ENCODE measurements at places on chromosomes 3 and 15.
A peak's percentile ranks its signal among the peaks of the same experiment; 100 is the strongest.

GRCh38 chr3:196987022-196987421 is 18.4 kb upstream of the PIGZ start:
- DNase-seq = no peak

GRCh38 chr15:68380456-68380855 is 51.5 kb downstream of the ITGA11 start:
- no peak for DNase-seq

DNA sequence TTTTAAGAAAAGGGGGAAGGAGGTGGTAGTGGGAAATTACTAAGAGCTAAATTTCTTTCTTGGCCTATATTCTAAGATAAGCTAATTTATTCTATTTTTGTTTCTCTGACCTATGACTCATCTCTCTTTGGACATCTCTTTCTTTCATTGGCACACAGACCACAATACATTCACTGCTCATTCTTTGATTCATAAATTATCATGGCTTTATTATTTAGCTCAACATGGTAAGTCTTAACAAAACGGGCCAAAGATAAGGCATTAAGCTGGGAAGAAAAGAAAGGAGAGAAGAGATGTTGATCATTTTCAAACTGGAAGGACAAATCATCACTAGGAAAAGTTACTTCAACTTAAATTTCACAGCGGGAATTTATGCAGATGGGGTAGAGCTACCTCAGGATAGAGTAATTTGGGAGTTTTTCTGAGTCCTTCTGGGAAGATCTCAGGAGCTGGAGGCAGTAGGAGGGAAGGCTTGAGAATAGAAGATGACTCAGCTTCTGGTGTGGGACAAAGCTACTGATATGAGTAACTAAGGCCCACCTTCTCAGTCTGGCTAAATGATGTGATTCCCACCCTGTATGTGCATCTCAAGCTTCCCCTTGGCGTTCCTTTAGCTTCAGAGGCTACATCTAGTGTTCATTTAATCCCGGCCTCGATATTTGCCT is 7.5 kb upstream of the ALCAM start:
- peak; percentile 13 for DNase-seq

DNA sequence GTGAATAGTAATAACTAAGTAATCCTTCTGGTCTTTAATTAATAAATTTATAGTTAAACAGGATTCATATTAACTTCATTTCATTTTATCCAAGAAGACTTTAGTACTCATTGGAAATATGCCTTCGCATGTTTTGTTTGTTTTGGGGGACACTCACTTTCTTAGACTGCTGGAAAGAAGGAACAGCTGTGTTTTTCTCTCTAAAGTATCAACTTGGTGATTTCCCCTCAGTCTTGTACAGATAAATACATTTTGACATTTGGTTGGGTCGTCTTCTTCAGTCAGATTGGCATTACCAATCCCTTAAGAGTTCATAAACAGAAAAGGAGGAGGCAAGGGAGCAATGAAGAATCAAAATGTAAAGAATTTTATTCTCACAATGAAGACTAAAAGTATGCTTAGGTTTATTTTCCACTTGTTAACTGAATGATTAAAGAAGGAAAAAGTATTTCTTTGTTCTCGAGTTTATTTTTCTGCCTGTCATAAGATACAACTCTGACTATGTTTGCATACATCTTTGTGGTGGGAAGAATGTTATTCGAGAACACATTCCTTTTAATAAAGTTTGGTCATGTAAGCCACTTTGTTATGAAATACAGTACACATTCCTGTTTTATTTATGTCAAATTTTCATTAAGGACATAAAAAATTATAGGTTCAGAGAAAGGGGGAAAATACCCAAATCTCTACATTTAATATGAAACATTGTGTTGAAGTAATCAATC is 140.2 kb downstream of the GMNC start:
- no peak for DNase-seq

GRCh38 chr3:58237941-58238681 is 519 bp downstream of the ABHD6 start:
- DNase-seq = peak; percentile 43

- no peak for DNase-seq
Observed at GRCh38 chr3:195003893-195004289, 267.1 kb downstream of the XXYLT1 start.

DNA sequence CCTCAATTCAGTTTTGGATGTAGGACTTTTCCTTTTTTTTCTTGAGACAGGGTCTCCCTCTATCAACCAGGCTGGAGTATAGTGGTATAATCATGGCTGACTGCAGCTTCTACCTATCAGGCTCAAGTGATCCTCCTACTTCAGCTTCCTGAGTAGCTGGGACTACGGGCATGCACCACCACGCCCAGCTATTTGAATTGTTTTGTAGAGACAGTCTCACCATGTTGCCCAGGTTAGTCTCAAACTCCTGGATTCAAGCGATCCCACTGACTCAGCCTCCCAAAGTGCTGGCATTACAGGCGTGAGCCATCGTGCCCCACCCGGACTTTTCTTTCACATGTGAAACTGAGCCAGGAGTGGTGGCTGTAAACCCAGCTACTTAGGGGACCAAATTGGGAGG is 3.5 kb downstream of the RNU5B-1 start:
- no peak for DNase-seq

- no peak for DNase-seq
Observed at GRCh38 chr15:70566047-70566835, 197.1 kb downstream of the UACA start.

DNA sequence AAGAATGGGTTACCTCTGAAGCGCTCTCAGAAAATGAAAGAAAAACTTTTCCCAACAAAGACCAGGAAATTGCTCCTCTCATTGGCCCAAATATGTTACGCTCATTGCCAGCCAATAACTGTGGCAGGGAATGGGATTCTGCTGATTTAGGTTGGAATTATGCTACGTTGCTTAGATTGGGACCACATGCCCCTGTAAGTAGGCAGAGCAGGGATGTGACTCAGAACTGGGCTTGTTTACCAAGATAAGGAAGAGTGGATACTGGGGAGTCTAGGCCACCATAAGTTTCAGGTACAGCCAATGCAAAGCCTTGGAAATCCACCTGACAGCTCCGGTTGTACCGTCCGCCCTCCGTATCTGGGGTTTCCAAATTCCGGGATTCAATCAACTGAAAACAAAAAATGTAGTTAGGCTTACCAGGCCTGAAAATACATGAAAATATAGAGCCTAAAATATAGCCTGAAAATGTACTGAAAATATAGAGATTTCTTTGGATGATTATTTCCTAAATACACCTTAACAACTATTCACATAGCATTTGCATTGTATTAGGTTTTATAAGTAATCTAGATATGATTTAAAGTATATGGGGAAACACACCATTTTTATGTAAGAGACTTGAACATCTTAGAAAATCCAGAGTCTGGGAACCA is 1.5 kb upstream of the TCF12 start:
- no peak for DNase-seq

DNA sequence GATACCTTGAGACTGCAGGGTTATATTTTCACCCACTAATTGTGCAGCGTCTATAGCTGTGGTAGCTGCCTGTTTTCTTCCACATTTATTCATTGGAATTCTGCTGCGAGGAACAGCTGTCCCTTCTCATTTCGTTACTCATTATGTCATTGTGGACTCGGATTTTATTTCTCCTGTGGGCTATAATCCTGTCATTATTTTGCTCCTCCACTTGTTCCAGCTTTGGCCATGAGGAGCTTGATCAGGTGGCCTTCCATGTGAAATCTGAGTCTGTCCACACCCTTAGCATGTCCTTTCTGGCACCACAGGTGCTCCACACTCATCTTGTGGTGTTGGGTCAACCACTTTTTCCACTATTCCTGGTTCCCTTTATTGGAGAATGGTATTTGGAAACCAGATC is 14.8 kb downstream of the LYSMD4 start:
- no peak for DNase-seq

DNA sequence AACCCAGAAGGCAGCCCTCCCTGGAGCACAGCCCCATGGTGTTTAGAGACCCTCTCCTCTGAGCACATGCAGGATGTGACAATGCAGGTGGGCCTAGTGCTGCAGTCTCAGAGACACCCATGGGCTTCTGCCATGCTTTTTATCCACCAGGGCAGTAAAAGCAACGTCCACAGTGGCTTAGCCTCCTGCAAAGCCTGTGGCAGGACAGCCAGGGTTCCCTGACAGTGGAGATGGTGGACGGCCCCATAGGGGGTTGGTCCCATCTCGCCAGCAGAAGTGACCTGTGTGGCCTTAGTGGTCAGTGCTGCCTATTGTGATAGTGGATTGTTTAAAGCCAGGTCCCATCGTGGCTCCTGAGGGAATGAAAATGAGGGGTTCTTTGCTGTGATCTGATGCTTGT is 46.6 kb downstream of the APBA2 start:
- no peak for DNase-seq

GRCh38 chr3:134601539-134602439 is 49.0 kb downstream of the KY start:
- no peak for DNase-seq

All from MG63 (cell line).